ENCODE measurements at places on chromosomes 6 and 20.

- peak; percentile 38 for DNase-seq
Measured at GRCh38 chr20:51326201-51326819, 216.2 kb downstream of the NFATC2 start.

GRCh38 chr20:51098284-51098810, 75.4 kb upstream of the KCNG1 start:
- DNase-seq, result no peak

GRCh38 chr6:102417368-102417998, 1024.0 kb downstream of the GRIK2 start:
- DNase-seq, result no peak

DNA sequence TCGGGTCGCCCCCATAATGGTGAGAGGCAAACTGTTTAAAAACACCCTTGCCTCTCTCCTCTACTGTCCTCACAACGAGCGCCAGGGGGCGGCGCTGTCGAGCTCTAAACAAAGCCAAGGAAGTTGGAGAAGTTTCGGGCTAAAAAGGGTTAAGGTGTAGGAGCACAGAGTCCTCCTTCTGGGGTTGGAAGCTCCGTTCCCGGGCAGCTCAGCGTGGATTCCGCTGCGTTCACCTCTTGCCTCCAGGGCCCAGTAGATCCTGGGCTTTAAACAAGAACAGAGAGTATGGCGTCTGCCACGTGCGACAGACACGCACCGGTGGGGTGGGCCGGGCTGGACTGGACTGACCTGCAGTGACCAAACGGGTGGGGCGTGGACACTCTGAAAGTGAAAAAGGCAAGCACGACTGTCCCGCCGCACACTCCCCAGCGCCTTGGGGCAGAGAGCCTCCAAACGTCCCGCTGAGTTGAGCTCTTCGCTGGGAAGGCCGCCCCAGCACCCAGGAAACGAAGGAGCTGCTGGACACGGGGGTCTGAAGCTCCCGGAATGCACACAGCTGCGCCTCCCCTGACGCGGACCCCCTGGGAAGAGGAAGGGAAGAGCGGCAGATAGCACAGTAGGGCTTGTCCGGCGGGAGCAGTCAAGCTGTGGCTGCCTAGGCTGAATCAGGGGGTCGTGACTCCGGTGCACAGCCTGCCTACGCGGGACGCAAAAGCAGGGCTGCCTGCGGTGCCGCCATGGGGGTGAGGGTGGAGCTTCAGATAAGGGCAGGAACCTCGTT, 1.6 kb upstream of the THBD start:
- DNase-seq, result peak; percentile 30

GRCh38 chr20:37243937-37244571, 17.6 kb downstream of the GHRH start:
- no peak for DNase-seq

DNA sequence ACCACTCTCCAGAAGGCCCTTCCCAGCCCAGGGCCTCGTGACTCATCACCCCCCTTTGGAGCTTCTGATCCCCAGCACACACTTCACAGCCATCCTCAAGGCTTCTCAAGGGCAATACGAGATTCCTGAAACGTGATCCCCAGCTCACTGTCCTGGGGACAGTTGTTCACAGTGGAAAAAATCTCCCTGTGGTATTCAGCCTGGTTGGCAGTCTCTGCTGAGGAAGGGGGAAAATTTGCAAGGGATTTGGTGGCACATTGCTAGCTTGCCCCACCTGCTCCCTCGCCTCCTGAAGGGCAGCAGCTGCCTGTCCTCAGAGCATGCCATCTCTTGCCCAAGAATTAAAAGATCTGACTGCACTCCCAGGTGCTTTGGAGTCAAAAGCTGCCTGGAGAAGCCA, 20.7 kb upstream of the PKHD1 start:
- no peak for DNase-seq

GRCh38 chr6:137697267-137697938, 169.7 kb upstream of the TNFAIP3 start:
- no peak for DNase-seq

Measured in stimulated activated CD4-positive, alpha-beta T cell treated with anti-CD3 and anti-CD28 coated beads, Interleukin-4, amount 100 ng/mL, for 48 hours (primary cell).